ENCODE measurements at places on chromosomes 6 and 20.

DNA sequence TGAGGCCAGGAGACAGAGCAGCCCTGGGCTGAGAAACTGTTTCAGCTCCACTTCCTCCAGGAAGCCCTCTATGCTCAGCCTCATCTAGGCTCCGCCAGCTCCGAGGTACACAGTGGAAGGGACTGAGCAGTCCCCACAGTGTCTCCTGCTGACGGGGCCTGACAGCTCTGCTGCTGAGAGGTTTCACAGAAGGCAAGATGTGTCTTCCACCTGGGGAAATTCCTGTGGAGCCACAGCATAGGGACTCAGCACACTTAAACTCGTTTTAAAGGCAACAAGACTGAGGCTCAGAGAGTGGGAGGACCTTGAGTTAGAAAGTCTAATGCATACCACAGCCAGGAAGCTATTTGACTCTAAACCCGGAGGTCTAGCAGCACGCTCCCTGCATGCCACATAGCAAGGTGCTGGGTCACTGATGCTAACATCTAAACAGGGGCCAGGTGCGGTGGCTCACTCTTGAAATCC is 6.8 kb downstream of the ADA start:
- DNase-seq: peak; percentile 46

- no peak for DNase-seq
Measured at GRCh38 chr6:105250533-105250932, 70.7 kb upstream of the POPDC3 start.

DNA sequence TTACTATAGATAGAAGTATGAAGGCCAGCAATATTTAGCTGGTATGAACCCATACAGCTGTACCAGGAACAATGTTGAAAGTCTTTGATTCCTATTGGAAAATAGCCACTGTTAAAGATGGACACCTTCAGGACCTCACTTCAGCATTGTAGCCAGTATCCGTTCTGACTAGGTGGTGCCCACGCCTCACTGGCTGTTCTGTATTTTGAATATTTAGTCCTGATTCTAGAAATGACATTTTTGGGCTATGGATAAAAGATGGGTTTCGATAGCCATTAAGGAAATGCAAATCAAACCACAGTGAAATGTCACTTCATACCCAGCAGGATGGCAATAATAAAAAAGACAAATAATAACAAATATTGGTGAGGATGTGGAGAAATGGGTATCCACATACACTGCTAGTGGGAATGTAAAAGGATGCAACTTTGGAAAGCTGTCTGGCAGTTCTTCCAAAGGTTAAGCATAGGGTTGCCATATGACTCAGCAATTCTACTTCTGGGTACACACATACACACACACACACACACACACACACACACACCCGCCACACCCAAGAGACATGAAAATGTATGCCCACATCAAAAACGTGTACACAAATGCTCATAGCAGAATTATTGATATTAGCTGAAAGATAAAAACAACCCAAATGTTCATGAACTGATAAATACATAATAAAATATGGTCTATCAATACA is 56.8 kb downstream of the UTRN start:
- no peak for DNase-seq

- DNase-seq: no peak
Measured at GRCh38 chr6:163825033-163825432, 410.5 kb downstream of the QKI start.

DNA sequence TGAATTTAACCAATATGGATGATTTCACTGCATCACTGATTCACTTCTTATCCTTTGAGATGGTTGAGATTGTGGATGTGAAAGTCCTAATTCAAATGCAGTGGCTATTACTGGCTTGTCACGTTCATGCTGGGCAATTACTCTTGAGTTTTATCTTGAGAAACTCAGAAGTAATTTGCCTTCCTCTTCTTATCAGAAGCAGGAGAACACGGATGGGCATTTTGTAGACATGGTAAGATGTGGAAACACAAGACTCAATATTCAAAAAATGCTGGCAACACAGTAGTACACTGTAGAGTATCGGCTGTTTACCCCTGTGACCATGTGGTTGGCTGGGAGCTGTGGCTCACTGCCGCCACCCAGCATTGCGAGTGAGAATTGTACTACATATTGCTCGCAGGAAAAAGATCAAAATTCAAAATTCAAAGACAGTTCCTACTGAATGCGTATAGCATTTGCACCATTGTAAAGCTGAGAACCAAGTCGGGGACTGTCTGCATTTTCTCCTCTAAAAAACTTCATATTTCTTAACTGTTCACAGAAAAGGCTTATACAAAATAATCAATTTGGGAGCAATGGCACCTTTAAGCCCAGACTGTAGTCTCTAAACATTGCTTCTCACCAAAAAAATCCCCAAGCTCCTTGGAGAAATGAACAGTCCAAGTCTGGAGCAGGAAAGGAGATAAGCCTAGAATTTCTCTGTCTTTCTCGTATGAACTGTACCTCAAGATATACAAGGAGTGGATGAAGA is 61.9 kb upstream of the ELOVL5 start:
- peak; percentile 39 for DNase-seq

GRCh38 chr6:18447552-18447951 is 60.4 kb downstream of the RNF144B start:
- no peak for DNase-seq

GRCh38 chr6:143863771-143864170 is 503 bp upstream of the ZC2HC1B start:
- no peak for DNase-seq

DNA sequence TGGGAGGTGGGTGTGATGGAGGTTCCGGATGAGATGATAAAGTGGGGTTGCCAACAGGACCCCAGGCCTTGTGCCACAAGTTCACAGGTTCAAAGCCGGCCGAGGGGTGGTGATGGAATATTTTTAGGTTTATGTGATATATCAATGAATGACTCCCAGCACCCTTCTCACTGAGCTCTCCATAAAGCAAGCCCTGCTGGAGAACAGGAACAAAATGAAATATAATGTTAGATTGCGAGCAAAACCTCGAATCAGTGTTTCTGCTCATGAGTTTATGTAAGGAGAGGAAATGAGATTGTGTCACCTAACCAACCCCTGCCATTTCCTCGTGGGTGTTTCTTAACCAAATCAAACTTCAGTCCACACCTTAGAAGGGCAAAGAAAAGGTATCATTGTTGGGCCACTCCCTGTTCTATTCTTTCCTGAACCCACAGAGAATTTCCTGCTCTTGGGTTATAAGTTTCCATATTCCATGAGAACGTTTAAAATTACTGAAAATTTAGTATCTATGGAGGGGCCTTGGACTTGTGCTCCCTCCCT is 192.2 kb upstream of the EXOC2 start:
- no peak for DNase-seq

DNA sequence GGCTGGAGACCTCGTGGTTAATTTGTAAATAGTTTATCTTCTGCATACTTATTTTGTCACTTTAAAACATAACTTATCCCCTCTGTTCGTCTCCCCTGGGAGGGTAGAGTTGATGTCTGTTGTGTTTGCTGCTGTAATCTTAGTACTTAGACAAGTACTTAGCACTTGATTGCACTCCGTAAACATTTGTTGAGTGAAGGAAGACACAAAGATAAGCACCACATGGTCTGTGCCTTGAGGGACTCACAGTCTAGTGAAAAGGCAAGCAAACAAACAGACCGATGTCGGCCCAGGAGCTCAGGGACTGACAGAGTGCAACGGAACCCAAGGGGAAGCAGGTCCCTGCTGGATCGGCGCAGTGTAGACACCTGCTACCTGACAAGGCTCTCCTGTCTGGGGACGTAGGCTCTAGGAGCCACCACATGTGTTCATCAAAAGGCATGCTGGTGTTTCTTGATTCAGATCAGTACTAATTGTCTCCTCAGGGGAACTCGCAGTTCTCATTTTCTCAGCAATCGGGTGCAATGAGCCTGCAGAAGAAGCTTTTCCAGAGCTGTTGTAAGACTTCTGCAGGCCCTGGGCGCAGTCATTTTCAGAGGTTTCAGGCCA is 31.4 kb downstream of the EDN3 start:
- DNase-seq: no peak

DNA sequence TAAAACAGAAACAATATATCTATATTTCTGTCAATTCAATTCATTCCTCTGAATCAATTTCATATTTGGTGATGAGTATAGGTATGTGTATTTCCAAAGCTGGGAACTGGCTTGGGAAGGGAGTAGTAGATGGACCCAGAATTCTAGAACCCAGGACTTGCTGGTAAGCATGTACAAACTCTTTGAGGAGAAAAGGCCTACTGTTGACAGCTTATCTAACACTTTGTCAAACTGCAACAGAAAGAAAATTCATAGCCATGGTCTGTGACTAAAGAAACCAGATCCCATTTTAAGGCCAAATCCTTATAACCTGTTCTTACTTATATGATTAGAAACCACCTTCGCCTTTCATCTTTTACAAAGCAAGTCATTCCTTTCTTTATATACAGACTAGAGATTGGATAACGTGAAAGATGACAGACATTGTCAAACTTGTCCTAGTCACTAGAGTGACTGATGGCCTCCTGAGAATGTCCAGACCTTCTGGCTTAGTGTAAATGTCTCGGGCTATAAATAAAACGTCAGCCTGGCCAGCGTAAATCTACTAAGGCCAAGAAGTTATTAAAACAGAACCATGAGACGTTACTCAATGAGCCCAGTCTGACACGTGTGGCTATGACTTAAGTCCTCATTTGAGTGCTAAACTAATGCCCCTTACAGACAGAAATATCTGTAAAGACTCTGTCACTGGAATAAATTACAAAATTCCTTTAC is 152.3 kb downstream of the ALDH8A1 start:
- no peak for DNase-seq

DNA sequence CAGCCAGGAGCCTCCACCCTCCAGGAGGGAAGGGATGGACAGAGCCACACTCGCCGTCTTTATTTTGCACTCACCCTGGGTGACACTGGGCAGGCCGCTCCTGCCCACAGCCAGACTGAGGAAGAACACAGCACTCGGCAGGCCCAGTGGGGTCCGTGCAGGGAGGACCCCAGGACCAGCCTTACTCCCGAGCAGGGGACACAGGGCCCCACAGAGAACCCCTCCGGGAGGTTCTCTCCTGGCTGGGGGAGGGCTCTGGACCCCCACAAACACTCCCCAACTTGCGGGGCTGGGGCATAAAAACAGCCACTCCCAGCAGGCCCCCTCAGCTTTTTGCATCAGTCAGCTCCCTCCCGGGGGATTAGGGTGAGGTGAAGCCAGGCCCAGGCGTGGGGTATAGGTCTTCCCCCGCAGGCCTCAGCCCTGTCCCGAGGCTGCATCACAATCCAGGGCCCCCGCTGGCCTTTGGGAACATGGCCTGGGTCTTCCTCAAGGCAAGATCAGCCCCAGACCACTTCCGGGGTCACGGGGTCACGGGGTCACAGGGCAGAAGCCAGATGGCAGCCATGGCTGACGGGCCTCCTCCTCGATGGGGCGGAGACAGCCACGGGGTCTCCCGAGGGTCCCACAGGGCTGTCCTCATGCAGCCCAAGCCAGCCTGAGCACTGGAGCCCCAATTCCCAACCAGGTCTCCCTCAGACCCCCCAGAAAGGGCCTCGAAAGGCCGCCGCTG is 3.2 kb downstream of the TNFRSF6B start:
- no peak for DNase-seq

GRCh38 chr6:151634336-151634720 is 140.5 kb downstream of the CCDC170 start:
- no peak for DNase-seq

GRCh38 chr6:127630800-127631199 is 53.8 kb downstream of the C6orf58 start:
- DNase-seq: no peak

GRCh38 chr6:98657764-98658163 is 176.6 kb upstream of the POU3F2 start:
- no peak for DNase-seq

DNA sequence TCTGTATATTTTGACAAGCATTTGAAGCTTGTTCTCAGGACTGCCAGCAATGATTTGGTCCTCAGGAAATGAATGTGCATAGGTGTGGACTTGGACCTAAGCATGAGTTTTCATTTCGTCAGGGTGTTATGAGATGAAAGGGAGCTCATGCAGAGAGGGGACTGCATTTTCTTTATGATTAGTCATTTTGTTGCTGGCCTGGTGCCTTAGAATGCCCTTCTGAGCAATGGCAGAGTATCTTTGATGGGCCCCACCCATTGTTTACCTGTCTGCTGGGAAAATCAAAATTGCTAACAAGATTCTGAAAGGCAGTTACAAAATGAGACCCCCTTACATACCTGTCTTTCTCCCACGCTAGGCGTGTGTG is 51.5 kb upstream of the MTHFD1L start:
- DNase-seq: no peak

GRCh38 chr6:109788687-109789086 is 97.6 kb downstream of the FIG4 start:
- no peak for DNase-seq

DNA sequence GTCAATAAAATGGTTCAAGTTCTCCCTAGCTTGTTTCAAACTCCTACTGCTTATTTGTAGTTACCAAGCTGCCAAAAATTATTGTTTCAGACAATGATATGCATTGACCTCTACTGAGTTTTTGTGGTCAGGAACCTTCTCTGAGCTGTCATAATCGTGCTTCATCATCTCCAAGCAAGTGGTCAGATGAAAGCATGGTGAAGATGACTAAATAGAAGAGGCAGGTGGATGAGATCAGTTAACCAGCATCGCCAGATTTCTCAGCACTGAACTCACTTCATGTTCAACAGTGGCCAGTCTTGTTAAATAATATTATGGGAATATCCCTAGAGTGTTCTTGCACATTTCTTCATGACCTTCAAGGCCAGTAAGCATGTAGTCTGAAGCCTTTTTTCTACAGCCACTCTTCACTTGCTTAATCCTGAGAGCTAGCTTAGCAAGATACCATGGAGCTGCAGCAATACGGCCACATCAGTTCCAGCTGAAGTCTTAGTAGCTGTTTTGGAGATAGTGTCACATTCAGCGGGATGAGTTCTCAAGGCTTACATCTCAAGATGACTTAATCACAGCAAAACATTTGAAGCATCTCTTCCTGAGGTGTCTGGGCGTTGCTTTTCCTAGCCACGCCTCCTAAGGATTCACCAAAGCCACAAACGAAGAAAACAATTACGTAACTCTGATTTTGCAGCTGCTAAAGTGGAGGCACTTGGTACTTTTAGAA is 101.6 kb upstream of the TMEM30A start:
- no peak for DNase-seq

DNA sequence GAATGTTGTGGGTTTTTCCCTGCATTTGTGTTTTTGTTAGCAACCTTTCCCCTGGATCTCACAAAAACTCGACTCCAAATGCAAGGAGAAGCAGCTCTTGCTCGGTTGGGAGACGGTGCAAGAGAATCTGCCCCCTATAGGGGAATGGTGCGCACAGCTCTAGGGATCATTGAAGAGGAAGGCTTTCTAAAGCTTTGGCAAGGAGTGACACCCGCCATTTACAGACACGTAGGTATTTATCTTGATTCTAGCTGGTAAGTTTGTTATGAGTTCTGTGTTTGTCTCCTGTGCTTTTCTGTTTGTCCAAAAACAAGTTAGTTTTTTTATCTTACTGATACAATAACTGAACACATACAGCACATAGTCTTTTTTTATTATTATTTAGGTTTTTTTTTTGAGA is 3.0 kb downstream of the SLC25A27 start:
- DNase-seq: no peak

- DNase-seq: no peak
Measured at GRCh38 chr20:2932498-2932897, 59.2 kb downstream of the PTPRA start.

GRCh38 chr6:1644516-1645060 is 34.9 kb downstream of the FOXC1 start:
- no peak for DNase-seq
